Uterus (tissue), 4 donors: ENCODE measurements at places on chromosomes 4 and X. TPM values are rescaled to one million over a fixed set of nuclear protein-coding genes. Genes with fewer than 3 reads are reported as not detected.

The ZNF185 gene
- total RNA-seq, result 21.0 TPM

The THAP6 gene
- total RNA-seq, result 40.5 TPM

The IBSP gene
- not detected for total RNA-seq

The SCML1 gene
- 22.1 TPM for total RNA-seq

The CCKAR gene
- not detected for total RNA-seq

The BBS12 gene
- total RNA-seq, result 5.7 TPM

The LPAR4 gene
- total RNA-seq, result 31.7 TPM

The TLR3 gene
- 12.6 TPM for total RNA-seq

The MRFAP1 gene
- total RNA-seq, result 129 TPM

The CLCN4 gene
- 1.8 TPM for total RNA-seq

- no peak for DNase-seq
Observed at GRCh38 chr4:42460043-42460442, 62.8 kb downstream of the SHISA3 start.

DNA sequence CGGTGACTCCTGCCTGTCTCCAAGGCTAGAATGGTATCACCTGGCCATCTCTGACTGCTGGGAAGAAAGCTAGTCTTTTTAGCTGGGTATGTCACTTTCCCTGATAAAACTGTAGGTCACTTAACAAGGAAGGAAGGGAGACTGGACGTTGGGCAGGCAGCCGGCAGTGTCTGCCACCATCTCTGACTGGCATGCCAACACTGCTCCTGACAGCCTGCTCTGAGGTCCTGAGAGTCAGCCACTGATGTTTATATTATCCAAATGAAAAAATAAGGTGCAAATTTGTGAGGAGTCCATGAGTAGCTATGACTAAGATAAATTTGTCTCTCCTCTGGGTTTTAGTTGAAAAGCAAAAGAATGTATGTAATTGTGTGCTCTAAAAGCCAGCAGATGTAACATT lies 77.2 kb downstream of the SNX25 start:
- DNase-seq, result no peak

DNA sequence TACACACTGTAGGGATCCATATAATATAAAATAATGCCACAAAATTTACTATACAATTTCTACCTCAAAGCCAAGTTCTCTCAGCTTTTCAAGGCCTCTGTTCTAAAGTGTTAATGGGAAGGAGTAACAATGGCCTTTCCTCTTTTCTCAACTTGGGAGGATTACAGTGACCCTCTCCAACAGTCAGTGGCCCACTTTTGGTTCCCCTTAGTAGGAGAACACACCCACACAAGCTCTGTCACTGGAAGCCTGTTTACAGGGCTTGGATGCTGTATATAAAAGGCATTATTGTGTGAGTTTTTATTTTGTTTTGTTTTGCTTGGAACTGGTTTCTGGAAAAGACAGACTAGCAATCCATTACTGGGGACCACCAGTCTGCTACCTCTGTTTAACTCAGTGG lies 1.8 kb downstream of the ARHGEF6 start:
- no peak for DNase-seq

DNA sequence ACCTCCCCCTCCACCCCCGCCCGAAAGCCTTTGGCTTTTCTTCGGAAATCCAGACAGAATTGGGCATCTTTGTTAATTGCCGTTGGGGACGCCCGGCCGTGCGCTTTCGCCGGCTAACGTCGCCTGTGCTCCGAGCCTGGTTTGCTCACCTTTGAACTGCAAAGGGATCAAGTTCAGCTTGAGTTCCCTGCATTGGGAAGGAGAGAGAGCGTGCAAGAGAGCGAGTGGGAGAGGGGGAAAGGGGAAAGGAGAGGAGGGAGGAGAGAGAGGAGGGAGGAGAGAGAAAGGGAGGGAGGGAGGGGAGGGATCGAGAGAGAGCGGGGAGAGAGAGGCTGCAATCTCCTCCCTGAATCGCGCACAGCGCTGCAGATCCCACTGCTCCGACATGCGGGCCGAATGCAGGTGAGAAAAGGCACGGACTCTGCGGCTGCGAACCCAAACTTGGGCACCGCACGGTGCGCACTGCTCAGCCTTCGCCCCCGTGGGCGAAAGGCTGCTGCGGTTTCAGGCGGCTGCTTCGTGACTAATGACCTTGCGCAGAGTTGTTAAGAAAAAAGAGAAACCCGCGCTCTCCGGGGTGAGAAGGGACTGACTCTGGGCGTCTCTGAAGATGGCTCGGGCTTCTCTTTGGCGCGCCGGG lies at the start of gene PCDH7:
Gene PCDH7, plus strand, starts transcription at position 349 of the 640 bp plus-strand sequence. CDS start 1,054 bp downstream, outside the sequence.
- peak; percentile 52 for DNase-seq

DNA sequence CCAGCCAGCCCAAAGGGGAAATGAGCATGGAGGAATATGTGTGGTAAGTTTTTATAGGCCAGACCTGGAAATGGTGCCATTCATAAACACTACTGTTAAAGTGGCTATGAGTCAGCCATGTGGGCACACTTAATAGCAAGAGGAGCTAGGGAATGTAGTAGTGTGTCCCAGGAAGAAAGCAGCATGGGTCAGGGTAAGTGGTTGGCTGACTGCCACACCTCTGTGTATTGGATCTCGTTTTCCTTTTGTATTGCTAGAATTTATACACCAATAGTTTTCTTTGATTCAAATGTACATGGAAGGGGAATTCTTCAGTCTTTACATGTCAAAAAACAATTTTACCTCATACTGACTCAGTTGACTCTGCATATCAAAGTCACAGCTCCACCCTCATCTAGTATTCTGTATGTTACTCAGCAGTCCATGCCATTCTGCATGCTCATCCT lies 22.9 kb upstream of the SGMS2 start:
- no peak for DNase-seq

DNA sequence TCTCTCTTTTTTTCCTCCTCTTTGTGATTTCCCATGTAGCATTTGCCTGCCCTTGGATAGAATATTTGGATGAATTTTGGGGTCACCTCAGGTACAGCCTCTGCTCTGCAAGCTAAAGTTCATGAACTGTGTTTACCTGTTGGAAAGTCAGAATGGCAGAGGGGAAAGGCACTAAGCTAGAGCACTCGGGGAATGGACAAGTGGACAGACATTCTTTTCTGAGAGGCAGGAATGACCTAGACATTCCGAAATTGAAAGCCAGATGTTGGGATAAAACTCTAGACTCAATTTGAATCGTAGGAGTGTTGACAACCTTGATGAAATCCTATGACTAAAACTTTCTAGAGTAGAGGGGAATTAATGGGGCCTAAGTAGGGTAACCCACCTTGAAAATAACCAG lies 56.1 kb downstream of the LUZP4 start:
- no peak for DNase-seq

DNA sequence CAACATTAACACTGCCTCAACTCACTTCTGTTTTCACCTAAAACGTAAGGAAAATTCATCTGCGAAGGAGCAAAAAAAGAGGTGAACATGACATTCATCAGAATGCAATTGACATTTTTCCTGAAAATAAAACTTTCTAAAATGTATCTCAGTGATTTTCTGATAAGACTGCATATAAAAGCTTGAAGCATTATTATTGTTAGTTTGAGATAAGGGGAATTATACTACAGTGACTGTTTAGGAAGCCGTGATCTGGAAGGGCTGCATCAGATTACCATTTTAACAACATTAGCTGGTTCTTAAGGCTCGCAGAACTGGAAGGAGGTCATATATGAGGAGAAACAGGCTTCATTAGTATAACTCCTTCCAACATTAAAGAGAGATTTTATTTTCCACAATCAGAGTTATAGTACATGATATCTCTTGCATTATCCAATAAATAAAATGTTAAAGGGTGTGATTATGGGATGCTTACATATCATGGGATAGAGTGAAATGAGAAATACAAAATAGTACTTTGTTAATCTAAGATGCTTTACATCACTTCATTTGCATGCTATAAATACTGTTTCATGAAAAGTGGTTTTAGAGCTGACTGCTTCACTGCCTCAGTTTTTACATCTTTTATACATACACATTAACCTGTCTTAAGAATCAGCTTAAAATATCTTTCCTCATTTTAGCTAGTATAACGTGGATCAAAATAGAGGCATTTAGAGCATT lies 1820.1 kb upstream of the TENM3 start:
- no peak for DNase-seq

GRCh38 chr4:78409612-78410202 lies 141.9 kb upstream of the ANXA3 start:
- DNase-seq, result no peak

DNA sequence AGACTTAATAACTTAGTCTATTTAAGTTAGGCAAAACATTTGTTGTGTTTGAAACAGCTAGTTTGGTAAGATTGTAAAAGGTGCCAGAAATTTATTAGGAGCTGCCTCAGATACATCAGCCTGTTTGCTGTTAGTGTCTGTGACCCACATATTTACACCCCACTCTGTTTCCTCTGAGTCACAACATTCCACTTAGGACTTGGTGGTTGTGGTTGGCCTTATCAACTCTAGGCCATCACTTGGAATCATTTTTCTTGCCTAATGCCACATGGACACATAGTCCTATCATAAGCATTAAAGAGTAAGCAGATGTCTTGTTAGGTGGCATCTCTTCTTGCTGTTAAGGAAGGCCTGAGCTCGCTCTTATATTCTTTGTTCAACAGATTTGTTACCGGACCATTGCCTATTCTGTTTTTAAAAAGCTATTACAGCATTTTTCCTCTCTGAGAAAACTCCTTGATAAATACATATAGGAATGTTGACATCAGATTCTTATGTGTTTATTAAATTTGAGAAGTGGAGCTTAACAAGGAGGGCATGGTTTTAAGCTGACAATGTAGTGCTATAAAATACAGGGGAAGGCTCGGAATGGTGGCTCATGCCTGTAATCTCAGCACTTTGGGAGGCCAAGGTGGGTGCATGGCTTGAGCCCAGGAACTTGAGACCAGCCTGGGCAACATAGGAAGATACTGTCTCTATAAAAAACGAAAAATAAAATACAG lies 51.2 kb upstream of the PGRMC2 start:
- DNase-seq, result no peak

GRCh38 chr4:94127707-94128328 lies 79.8 kb upstream of the SMARCAD1 start:
- no peak for DNase-seq
